Stimulated activated CD8-positive, alpha-beta memory T cell treated with anti-CD3 and anti-CD28 coated beads, Interleukin-4, amount 100 ng/mL, for 1 hour (primary cell): ENCODE measurements at places on chromosomes 12 and 14.

GRCh38 chr14:49367696-49368095 is 218.5 kb downstream of the RPS29 start:
- DNase-seq = no peak

- DNase-seq = no peak
These were observed 23.2 kb upstream of the BMAL2 start for GRCh38 chr12:27309293-27309994.

- DNase-seq = no peak
These were observed 159.1 kb downstream of the C12orf50 start for GRCh38 chr12:87870061-87870460.

GRCh38 chr12:103493199-103493598 is 2.6 kb downstream of the C12orf42 start:
- no peak for DNase-seq

DNA sequence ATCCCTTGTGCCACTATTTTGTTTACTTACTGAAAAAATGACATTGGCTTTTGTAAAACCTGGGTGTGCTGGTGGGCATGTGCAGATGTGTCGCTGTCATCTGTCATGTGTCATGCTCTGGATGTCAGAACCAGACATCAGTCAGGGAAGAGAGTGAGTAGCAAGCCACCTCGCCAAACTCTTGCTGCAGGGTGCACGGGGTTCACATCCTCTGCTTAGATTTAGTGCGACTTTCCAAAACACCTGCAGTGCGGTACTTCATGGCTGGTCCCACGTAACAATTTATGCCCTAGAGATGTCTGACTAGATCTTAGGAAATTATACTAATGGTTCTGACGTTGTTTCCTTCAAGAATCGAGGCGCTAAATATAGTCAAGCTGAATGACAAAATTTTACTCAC is 106.7 kb downstream of the CRADD start:
- no peak for DNase-seq

DNA sequence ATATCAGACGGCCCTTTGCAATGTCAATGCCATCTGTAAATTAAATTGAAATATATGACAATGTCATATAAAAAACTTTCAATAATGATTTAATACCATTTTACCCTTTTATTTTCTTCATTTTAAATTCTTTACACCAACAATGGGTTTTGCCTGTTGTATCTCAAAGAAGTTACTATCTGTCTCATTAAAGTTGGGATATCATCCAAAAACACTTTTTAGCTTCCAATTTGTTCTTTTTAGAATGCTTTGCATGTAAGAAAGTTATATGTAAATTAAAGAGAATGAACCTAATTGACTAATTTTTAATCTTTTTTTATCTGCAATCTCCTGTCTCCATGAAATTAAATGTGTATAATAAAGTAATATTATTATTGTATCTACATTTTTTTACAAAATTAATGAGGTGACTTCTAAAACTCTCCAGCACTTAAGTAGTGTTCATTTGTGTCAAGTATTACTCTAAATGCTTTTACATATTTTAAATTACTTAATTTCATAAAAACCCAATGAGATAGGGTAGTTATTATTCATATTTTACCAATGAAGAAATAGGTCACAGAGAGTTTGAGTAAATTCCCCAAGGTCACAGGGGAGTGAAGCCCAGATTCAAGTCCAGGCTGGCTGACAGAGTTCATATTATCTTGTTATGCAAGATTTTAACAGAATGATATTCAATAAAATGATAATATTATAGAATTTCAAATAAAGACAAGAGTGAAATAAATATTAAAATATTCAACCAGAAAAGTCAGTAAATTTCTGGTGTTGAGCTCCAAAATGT is 673.0 kb upstream of the FLRT2 start:
- DNase-seq = no peak

- no peak for DNase-seq
These were observed 35.2 kb downstream of the SLC6A12 start for GRCh38 chr12:178829-179109.

- no peak for DNase-seq
These were observed 13.1 kb upstream of the RIN3 start for GRCh38 chr14:92500491-92500941.

DNA sequence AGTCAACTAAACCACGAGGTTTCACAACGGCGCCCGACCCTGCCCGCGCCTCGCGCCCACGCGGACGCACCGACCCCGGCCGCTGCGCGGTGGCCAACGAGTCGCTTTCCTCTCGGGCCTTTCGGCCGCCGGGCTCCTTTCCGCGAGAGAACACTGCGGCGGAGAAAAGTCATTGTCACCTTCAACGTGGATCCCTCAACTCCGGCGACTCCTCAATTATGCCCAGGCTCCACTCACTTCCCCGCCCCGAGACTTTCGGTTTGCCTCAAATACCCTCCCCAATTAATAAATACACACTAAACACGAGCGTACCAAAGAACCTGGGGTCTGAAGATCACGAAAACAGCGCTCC is 450 bp downstream of the SINHCAF start:
- DNase-seq = no peak

DNA sequence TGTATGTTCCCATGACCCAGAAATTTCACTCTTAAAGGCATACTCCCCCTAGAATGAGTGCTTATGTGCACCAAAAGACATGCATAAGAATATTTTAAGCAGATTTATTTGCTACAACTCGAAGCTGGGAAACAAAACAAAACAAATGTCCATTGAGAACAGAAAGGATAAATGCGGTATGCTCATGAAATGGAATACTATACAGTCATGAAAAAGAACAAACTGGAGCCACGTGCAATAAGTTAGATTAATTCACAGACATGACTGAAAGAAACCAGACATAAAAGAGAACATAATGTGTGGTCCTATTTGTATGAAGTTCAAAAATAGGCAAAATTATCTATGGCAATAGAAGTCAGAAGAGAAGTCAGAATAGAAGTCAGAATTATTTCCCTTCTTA is 69.9 kb downstream of the TBX3 start:
- no peak for DNase-seq

DNA sequence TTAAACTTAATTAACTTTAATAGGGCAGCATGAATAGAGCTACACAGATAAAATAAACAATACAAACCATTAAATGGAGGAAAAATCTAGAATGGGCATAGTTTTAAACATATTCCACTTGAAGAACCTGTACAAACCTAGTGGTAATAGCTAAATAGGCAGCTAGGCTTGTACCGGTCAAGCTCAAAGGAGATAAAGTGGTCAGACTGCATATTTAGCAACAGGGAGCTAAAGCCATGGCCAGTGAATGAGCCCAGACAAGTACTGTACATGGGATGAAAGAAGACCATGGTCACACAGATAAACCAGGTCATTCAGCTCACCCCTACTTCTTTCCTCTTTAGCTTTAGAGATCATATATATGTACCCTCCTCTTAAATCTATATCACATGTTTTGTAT is 186.6 kb upstream of the KRR1 start:
- DNase-seq = no peak

DNA sequence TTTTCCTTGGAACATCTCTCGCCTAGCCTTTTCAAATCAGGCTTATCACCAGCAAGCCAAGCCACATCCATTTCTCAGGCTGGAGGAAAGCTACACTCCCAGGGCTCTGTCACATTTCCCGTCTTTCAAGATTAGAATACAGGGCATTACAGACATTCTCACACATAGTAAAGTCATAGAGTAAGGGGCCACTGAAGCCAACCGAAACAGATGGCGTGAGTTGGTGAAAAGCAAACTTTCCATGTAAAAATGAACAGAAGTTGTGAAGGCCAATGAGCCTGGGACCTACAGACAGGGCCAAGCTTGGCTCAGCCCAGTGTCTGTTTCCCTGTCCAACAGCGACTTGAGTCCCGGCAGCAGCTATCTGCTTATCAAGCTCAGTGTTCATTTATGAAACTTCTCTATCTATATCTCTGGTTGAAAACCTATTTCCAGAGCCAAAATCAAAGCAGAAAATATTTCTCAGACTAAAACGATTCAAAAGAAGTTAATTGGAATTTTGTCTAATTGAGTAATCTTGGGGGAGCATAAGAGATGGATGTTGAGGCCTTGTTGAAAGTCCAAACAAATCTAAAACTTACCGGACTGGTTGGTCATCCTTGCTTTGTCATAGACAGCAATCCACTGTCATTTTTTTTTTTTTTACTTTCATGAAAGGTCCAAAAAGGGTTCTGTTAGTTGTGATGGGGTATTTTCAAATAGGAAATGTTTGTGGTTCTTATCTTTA is 105.6 kb downstream of the DAAM1 start:
- DNase-seq = no peak

DNA sequence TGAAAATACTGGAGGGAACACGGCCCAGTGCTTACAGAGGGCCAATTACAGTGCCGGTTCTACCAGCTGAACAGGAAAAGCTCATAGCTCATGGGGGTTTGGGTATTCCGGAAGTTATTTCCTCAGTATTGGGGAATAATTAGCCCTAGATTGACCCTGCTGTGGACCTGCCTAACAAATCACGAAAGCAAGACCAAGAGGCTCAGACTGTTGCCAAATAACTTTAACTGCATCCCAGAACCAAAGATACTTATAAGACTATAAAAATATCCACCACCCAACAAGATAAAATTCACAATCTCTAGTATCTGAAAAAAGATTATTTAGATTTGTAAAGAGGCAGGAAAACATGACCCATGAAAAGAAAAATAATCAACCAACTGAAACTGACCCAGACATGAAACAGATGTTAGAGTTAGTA is 8.0 kb upstream of the OR5AU1 start:
- DNase-seq = no peak

DNA sequence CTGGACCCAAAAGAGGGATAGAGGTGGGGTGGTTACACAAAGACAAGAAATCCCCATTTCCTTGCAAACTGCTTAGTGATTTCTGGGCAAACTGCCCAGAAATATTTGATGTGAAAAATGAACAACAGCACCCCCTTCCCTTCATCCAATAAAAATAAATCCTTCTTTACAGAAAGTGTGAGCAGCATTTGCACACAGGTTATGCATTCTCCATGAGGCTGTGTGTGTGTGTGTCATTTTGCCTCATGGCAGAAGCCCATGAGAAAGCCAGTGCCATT is 17.2 kb upstream of the NRXN3 start:
- no peak for DNase-seq

DNA sequence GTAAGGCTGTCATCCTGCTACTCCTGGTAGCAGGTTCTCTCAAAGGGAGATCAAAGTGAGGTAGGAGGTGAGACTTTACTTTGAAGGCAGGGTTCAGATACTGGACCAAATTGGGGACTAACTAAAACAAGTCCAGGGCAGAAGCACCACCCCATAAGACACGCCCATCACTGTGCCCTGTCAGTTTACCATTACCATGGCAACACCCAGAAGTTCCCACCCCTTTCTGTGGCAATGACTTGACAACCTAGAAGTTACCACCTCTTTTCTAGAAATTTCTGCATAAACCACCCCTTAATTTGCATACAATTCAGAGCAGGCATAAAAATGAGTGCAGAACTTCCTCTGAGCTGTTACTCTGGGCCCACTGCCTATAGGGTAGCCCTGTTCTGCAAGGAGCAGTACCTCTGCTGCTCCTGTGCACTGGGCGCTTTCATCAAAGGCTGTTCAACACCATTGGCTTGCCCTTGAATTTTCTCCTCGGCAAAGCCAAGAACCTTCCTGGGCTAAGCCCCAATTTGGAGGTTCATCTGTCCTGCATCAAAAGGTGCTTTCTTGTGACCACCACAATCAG is 64.8 kb upstream of the MAX start:
- no peak for DNase-seq

DNA sequence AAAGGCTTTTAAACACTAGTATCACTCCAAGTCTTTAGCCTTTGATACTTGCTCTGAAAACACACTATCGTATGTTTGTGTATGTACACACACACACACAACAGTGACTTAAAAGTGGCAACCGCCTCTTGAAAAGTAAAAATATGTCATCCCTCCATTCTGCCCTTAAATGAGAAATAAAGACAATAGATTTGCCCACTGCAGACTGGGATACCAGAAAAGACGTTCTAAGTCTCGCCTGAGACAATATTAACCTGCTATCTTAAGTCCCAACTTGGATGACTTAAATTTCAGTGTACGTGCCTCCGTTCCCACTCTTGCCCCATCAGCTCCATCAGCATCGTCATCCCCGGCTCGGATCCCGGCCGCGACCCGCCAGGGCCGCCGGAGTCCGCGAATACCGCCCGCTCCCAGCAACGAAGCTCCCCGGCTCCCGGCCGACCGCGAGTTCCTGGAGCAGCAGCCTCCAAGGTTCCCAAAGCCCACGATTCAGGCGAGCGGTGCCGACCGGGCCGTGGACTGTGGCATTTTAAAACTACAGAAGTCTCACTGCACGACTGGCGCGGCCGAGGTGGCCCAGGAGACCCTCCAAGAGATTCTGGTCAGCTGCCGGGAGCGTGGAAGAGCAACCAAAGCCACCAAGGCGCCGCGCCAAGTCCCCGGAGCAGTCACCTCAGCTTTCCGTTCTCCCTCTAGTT is 2.8 kb upstream of the ARID2 start:
- DNase-seq = no peak

GRCh38 chr12:96513166-96513565 is 23.8 kb downstream of the CFAP54 start:
- DNase-seq = no peak

DNA sequence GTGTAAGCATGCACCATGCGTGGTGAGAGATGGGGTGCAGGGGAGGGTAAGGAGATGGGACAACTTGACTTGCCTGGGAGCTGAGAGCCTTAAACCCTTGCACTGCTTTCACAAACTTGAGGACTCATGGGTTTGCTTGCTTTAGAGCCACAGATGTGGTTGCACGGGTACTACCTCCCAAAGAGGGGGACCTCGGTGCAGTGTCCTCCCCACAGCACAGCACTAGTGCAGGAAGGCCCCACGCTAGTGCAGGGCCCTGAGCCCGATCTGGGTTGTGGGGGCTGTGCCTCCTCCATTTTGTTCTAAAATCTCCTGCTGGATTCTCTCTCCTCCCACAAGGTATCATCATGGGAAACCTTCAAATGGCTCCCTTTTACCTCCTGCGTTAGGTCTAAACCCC is 11.2 kb downstream of the KRT72 start:
- DNase-seq = no peak

DNA sequence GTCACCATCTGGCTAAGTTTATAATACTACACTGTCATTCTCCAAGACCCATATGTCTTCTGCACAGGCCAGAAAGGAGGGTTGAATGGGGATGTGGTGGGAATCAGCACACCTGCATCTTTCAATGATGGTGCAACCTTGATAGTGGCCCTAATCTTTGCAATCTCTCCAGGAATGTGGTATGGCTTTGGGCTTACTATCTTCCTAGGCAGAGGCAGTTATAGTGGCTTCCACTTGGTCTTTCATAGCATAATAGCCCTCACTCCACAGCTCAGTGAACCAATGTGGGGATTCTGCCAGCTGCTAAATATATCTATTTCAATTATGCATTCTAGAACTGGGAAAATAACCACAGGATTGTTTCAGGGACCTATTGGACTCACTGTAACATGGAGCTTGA is 61.8 kb upstream of the ATP2B1 start:
- no peak for DNase-seq

GRCh38 chr12:2224961-2225360 is 172.2 kb downstream of the CACNA1C start:
- no peak for DNase-seq

GRCh38 chr14:103607822-103608221 is 21.2 kb upstream of the KLC1 start:
- DNase-seq = no peak

GRCh38 chr14:42322531-42323284 is 716.0 kb downstream of the LRFN5 start:
- no peak for DNase-seq

GRCh38 chr14:58863661-58864345 is 226.0 kb downstream of the DACT1 start:
- DNase-seq = no peak
